Nephron progenitor cell (in vitro differentiated cells): ENCODE measurements at places on chromosomes 11 and 22.

GRCh38 chr11:69899957-69900821 is 81.0 kb upstream of the FGF3 start:
- DNase-seq, result no peak

DNA sequence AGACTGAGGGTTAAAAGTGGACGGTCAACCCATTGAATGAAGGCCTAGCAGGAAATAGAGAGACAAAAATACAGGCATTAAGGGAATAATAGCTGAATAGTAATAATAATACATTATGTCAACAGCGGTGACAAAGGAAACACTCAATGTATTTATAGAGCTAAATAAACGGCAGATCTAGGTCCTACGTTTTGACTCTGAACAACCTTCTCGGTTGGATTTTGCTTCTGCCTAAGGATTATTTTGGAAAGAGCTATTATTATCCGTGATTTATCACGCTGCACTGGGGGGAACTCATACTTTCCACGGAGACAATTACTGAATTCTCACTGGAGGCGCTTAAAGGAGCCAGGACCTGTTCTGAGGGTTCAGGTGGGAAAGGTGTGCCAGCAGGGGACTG is 118.2 kb upstream of the KIRREL3 start:
- DNase-seq, result no peak

DNA sequence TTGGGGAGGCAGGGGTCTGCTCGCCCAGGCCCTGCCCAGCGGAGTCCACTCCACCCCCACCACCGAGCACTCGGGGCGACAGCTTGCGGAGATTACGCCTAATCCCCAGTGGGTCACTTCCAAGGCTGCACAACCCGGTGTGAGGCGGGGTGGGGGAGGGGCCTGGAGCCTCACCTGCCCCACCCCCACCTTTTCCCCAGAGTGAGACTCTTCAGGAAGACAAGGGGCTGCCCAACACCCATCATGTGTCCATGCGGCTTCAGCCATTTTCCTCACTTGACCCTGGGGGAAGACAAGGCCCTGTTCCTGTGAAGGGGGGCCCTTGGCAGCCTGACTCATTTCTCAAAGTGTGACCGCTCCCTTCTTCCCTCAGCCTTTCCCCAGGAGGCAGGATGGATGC is 12.5 kb downstream of the SYNGR1 start:
- no peak for DNase-seq

DNA sequence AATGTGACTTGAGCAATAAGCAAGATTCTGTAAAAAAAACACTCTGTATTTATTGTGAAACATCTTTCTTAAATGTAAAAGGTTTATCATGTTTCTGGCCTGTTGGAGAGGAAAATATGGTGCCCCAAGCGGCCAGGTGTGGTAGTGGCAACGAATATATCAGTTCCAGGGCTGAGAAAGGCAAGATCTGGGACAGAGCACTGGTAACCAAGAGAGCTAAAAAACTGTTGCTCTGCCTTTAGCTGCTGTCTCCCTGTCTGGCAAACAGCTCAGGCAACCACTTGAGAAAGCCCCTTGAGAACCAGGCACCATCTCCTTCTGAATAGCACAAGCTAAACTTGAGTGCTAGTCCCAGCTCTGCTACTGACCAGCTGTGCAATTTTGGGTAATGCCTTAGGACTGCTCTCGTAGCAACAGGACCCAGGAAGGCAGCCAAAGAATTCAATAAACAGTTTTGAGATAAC is 129.9 kb downstream of the KCNC1 start:
- DNase-seq, result peak; percentile 43

- DNase-seq, result no peak
Observed at GRCh38 chr11:130592056-130592455, 143.6 kb downstream of the ADAMTS15 start.

DNA sequence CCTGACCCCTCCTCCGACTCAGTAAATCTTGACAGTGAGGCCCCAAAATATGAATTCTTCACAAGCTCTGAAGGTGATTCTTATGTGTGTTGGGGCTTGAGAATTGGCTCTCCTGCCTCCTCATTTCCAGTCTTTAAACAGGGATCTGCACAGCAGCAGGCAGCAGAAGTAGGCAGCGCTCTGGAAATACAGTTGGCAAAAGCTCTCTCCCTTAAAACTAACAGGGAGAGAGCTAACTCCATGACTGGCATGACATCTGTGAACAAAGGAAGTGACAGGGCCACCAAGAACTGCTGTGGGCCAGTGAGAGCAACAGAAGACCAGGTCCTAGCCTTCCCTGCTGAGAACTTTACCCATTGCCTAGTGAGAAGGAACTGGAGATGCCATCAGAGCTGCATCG is 70.1 kb downstream of the PANX1 start:
- DNase-seq, result no peak

- no peak for DNase-seq
Observed at GRCh38 chr11:71193431-71193830, 58.9 kb downstream of the SHANK2 start.

DNA sequence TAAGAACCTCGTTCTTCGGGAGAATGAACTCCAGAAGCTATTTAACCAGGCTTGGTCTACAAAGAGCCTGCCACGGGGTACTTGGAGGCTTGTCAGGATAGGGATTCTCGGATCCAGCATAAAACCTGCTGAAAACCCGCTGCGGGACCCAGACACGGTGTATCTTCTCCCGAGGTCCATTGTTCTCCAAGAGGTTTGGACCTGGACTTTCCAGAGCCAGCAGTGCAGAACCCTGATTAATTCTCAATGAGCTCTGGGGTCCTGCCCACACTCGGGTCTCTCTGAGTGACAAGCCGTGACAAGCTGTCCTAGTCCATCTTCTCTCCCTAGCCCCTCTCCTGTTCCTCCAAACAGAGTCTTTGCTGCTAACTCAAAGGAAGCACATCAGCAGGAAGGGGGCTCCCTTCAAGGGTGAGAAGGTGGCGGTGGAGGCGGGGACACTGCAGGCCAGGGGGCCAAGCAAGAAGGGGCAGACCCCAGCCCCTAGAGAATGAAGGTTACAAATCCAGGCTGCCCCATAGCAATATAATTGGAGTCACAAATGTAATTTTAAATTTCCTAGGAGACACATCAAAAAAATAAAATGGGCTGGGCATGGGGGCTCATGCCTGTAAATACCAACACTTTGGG is 12.2 kb downstream of the SHANK2 start:
- DNase-seq, result no peak

GRCh38 chr11:63564056-63564774 is 1.0 kb upstream of the PLAAT2 start:
- DNase-seq, result no peak

- DNase-seq, result peak; percentile 82
Observed at GRCh38 chr11:58905721-58906547, 33.4 kb upstream of the GLYATL1 start.

DNA sequence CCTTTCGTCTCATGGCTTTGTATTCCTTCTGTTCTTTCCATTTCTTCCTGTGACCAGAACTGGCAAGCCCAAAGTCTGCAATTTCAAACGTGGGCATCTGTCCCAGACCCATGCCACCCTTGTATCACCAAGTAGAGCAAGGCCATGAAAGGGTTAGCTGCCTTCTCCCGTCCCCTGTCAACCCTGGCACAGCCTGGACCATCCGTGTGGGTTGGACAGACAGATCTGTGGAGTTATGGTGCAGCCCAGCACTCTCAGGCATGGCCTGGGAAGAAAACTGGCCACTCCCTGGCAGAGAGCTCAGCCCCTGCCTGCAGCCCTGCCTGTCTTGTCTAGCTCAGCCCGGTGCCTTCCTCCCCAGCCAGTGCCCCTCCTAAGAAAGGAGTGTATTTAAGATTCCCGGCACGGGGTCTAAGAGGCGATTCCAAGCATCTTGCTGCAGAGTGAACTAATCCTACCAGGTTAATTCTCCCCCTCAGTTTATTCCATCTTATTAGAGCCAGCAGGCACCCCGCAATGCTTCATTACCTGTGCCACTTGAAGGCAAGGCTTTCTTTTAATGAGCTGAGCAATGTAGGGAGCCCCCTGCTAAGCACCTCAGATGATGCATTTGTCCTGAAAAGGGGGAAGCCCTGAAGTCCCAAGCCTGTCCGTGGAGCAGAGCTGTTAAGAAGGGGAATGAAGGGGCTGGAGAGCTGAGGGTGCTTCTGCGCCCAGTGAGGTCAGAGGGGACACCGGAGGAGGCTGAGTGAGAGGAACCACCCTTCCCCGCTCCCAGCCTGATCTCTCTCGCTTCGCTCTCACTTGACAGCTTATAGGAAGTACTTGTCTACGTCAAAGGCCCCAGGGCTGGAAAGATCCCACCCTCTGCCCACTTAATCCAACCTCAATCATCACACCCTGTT is 130.6 kb downstream of the SPATA19 start:
- DNase-seq, result no peak

DNA sequence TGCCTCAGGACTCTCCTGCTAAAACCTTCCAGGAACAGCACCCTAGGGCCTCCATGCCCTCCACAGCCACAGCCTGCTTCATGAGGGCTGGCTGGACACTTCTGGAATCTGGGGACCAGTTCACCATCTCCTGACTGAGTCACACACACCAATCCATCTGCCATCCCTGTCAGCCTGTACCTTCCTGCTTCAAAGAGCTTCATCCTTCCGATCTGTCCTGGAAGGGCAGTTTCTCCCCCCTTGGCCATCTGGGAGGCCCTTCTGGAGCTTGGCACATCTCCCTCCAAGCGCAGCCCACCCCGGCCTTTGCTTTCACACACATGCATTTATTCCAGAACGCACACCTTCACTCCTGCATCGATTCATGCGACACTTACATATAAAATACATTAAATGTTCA is 13.0 kb downstream of the APBB1 start:
- no peak for DNase-seq

- DNase-seq, result no peak
Observed at GRCh38 chr11:120141113-120141767, 3.3 kb upstream of the TRIM29 start.

GRCh38 chr11:28476049-28476448 is 367.9 kb downstream of the METTL15 start:
- DNase-seq, result no peak

DNA sequence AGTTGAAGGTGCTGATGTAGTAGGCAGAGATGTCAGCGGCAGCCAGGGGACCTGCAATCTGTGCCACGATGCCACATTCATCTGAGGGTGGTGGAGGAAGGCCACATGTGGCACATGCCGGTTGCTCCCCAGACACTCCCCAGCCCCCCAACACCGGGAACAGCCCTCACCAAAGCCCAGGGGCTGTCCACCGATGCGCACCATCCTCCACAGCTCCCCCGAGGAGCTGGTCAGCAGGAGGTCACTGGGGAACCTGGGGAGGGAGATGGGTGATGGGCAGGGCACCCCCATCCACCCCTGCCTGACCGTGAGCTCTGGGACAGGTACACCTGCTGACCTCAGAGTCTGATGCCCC is 3.5 kb downstream of the CASTOR1 start:
- DNase-seq, result no peak

DNA sequence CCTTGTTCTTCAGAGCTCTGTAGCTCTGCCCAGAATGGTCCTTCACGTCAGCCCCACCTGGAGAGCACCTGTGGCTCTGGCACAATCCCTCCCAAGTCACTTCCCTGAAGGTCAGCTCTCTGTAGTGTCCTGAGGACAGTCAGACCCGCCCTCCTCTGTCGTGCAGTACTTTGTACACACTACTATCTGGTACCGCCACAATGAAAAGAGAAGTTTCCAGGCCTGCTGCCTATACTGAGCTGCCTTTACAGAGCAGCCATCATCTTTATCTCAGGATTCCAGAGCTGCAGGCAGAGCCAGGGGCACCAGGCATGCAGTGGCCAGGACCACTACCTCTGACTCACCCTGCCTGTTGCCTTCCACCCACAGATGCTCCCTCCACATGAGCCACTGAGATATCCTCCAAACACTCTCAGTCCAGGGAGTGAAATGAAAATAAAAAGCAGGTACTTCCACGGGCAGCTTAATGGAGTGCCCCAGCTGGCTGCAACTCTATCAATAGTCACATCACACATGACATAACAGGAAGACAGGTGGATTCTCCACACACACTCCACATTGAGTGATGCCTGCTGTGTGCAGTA is 7.3 kb downstream of the PACSIN2 start:
- no peak for DNase-seq

DNA sequence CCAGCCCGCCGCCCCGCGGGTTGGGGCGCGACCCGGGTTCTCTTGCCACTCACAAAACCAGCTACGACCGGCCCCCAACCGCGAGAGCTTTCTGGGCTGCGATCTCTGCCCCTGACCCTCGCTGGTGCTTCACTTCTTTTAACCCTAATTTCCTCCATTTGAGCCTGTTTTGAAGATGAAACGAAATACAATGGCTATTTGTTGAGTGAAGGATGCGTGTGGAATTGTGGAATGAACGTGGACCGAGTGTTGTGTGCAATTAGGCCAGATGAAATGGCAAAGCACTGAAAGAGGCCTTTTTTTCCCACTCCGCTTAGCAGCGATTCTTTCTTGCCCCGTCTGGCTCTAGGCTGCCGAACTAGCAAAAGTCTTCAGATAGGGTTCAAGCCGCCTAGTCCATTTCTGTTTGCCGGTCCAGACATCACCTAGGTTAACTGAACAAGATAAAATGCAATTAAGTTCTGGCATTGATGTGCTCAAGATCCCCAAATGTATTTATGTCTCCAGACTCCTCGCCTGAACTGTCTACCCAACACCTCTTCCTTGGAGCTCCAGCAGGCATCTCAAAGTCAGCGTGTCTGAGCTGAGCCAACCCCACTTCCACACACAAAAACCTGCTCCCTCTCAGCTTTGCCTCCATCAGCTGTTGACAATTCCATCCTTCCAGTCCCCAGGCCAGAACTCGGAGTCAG is 471 bp upstream of the TMEM184B start:
- DNase-seq, result no peak

GRCh38 chr11:119284344-119285157 is 32.4 kb downstream of the MCAM start:
- no peak for DNase-seq

DNA sequence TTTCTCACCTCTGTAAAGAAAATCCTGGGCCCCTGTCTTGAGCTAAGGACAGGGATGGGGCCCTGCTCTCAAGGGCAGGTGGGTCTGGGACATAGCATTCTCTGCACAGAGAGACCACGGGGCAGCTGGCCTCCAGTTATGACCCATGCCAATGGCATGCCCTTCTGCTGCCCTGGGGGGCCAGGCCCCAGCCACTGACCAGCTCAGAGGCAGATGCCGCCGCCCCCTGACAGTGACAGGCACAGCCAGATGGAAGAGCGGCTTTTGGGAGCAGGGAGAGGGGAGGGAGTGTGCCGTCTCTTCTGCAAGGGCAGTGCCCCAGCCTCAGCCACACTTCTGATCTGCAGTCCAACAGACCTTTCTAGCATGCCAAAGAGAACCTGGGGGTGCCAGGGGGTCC is 114.8 kb upstream of the NAV2 start:
- peak; percentile 14 for DNase-seq

- DNase-seq, result peak; percentile 28
Observed at GRCh38 chr22:39405346-39406085, 5.9 kb downstream of the TAB1 start.

- DNase-seq, result no peak
Observed at GRCh38 chr22:46640293-46641055, 20.3 kb downstream of the GRAMD4 start.

DNA sequence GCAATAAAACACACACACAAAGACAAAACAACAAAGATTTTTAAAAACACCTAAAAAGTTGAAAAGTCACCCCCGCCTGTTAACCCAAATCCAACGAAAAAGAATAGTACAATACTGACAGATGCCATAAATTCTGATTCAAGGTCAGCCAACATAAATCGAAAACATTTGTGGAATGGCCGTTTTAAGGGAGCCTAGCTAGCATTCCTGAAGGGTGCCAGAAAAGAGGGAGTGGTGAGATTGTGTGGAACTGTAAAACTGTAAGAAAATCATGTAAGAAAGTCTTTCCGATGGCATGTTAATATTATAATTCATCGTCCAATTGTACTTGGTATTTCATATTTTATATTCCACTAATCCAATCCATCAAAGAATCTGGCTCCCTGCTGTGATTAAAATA is 75.1 kb downstream of the RAB38 start:
- DNase-seq, result no peak
